ENCODE measurements at places on chromosomes 7 and 10. TPM values are rescaled to one million over a fixed set of nuclear protein-coding genes. Genes with fewer than 3 reads are reported as not detected.

DNA sequence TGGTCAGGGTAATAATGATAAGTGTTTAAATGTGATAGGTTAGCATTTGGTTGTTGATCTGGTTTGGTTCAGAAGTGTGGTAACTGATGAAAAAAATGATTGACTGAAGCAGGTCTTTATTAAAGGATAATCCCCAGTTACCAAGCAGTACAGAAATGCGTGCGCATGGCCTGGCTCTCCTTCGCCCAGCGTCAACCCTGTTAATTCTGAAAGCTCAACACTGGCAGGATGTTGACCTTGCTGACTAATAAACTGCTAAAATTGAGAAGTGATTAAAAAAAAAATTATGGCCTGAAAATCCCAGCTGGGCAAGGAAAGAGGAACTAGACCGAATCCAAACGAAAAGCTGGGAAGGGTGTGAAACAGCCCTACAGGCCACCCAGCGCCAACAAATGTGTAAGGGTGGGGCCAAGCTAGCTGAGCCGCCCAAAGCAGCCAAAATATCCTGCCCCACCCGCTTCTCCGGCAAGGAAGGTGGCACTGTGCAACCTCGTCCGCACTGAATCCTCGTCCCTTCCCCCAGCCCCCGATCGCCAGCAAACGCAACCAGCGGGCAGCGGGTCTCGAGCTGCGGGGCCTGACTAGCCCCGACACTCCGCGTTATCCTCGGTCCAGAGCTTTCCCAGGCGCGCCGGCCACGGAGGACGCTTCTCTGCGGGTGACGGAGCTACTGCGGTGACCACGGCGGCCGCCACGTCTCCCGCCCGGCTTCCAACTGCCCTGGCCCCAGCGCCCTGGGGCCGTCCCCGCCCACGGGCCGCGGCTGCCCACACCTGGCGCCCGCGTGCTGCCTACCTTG lies 561 bp downstream of the SHTN1 start:
- DNase-seq, result no peak
- H3K27me3 ChIP-seq, result no peaks in the 10 kb centered on the region
- H3K36me3 ChIP-seq, result no peaks in the 10 kb centered on the region
- H3K4me3 ChIP-seq, result peak overlapping the region; percentile 87
- peak overlapping the region; percentile 65 for H3K27ac ChIP-seq

DNA sequence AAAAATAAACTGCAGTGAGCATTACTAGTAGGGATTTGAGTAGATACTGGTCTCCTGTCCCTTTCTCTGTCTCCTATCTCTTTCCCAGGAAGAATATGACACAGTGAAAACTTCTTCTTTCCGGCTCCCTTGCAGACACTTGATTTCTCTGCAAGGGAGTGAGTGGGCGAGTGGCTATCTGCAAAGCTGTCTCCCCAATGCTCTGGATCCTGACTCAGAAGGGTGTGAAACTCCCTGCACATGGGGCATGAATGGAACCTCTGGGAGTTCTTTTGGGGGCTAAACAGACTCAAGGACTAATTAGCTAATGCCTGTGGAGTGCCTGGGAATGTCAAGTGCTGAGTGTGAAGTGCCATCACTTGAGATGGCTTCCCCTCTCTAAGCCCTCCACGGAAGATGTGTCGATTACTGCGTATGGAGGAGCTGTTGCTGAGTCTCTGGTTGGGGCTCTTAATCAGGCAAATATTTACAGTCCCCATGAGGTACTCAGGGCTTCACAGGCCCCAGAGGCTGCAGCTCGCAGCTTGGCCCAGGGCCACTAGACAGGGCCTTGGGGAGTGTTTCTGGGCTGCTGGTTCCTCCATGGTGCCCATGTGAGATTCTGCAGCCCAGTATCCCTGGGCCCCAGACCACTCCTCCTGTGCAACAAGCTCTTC lies 139.8 kb downstream of the RPS24 start:
- H3K36me3 ChIP-seq, result no peaks in the 10 kb centered on the region
- no peaks in the 10 kb centered on the region for H3K27me3 ChIP-seq
- no peaks in the 10 kb centered on the region for H3K4me1 ChIP-seq
- no peak overlapping the region for H3K4me3 ChIP-seq

ASAH2 gene
- 14.0 TPM for total RNA-seq

LRRC72 gene
- not detected for total RNA-seq

MRPS17 gene
- 13.1 TPM for total RNA-seq

ASB10 gene
- total RNA-seq, result not detected

All from thoracic aorta (tissue), 2 donors.